Stimulated activated CD8-positive, alpha-beta memory T cell treated with anti-CD3 and anti-CD28 coated beads, Interleukin-15, amount 100 ng/mL, for 4 hours (primary cell): ENCODE measurements at places on chromosomes 11 and 22.

DNA sequence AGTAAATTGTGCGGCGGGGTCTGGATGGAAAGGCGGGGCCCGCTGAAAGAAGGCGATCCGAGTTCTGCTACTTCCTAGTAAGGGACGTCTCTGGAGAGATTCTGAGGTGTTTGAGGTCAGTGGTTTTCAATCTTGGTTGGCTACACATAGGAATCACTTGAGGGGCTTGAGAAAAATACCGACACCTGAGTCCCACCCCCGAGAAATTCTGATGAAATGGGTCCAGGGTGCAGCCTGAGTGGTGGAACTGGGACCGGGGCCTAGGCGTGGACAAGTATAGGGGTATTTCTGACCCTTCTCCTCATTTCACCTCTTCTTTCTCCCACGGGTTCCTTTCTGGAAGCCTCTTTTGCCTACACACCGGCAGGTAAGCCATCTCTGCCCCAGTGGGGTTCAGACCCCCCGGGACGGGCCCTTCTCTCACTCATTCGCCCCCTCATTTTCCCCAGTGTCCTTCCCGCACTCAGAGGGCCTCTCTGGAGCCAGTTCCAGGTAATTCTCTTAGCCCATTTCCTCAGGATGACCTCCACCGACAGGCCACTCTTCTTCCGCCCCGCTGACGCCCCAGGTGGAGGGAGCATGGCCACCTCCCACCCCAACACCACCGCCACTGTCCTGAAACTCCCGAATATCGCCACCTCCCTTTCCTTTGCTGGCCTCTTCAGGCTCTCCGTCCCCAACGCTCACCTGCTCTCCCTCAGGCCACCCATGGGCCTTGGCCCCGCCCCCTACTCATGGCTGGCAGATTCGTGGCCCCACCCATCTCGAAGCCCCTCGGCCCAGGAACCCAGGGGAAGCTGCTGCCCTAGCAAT, 11.8 kb downstream of the ROBO3 start:
- DNase-seq = no peak

GRCh38 chr11:116895048-116895757, 57.8 kb upstream of the APOA1 start:
- DNase-seq = no peak

DNA sequence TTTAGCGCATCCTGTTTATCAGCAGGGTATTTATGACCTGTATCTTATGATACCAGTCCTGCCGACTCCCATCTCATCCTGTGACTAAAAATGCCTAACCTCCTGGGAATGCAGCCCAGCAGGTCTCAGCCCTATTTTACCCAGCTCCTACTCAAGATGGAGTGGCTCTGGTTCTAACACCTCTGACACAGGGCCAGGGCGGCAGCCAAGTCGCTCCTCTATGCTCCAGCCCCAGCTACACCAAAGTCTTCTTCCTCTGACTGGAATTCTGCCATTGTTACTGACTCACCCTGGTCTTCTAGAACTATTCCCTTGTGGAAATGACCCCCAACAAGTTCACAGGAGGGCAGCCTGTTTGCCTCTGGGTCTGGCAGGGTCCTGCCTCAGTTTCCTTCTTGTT, 7.9 kb upstream of the C1QTNF6 start:
- DNase-seq = no peak

DNA sequence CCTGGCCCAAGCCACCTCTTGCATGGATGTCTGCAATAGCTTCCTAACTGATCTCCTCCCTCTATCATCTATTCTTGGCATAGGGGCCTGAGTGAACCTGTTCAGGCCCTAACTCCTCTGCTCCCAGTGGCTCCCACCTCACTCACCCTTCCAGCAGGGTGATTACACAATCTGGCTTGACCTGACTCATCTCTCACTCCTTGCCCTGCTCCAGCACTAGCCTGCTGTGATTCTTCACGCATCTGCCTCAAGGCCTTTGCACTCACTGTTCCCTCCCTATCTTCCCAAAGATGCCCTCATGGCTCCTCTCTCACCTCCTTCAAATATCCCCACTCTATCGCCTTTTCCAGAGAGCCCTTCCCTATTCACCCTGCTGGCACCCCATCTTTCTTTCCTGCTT, 10.5 kb downstream of the SCN4B start:
- no peak for DNase-seq

DNA sequence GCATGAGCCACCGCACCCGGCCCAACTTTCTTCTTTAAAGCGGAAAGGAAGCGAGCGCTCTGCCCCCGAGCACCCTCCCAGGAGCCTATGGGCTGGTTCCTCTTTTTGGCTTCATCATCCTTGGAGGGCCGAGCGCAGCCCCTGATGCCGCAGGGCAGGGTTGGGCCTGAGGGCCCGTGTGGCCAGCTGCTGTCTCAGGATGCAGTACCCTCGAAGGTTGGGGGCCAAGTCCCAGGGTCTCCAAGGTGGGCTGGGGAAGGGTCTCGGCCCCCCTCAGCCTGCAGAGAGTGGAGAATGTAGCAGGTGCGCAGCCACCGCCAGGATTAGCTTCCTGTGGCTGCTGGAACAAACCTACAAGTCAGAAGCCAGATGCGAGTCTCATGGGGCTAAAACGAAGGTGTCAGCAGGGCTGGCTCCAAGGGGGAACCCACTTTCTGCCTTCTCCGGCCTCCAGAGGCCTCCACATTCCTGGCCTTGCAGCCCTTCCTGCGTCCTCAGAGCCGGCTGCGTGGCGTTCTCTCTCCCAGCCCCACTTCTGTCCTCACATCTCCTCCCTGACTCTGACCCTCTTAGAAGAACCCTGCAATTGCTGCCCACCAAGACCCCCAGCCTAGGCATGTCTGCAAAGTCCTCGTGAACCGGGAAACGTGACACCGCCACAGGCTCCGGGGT, 2.9 kb downstream of the PANX2 start:
- no peak for DNase-seq

DNA sequence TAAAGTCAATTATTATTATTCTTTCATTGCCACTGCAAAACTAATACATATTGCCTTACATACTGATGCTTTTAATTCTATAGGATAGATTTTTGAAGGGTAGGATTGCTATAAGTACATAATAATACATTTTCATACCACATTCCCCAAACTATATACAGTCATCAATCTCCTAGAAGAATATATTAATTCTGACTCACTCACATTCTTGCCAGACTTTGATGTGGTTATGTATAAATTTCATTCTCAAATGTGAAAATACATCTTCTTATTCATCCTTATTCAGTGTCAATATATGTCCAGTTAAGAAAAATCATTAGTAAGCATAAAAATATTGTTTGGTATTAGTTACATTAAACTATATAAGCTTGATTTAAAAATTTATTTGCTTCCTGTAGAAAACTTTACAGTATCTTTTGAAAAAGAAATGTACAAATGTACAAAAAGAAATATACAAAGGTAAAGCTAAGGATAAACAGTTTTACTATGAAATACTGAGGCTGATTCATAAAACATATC, 458.8 kb upstream of the CNTN5 start:
- DNase-seq = no peak

- no peak for DNase-seq
Observed at GRCh38 chr11:10990637-10991193, 132.9 kb upstream of the ZBED5 start.
